AG09319 (cell line): ENCODE measurements at places on chromosomes 2 and 18.

DNA sequence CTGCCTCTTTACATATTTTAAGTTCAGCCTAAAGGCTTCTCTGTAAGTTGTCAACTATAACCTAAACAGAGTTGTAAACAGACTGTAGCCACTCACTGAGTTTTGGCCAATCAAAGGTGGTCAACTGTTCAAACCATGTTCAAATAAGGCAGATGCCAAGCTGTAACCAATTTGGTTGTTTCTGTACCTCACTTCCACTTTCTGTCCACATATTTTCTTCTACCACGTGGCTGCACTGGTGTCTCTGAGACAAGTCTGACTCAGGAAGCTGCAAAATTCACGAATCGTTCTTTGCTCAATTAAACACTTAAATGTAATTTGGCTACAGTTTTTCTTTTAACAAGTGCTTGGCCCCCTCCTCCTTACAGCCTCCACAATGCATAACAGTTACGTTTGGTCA lies 555.2 kb downstream of the CNTNAP5 start:
- DNase-seq = no peak

DNA sequence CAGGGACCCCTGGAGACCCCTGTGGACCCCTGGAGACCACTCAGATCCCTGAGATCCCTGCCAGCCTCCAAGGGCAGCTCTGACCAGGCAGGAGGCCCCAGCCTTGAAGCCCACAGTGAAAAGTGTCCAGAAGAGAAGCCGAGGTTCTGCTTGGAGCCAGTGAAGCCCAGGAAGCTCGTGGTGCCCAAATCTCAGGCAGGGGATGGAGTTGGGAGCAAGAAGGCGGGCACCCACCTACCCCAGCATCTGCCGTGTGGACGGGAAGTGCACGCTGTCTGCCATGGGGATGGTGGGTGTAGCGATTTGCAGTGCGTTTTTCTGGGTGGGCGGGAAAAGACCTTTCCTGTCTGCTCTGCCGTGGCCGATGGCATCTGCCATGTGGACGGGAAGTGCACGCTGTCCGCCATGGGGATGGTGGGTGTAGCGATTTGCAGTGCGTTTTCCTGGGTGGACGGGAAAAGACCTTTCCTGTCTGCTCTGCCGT lies 120.6 kb upstream of the CTDP1 start:
- no peak for DNase-seq

DNA sequence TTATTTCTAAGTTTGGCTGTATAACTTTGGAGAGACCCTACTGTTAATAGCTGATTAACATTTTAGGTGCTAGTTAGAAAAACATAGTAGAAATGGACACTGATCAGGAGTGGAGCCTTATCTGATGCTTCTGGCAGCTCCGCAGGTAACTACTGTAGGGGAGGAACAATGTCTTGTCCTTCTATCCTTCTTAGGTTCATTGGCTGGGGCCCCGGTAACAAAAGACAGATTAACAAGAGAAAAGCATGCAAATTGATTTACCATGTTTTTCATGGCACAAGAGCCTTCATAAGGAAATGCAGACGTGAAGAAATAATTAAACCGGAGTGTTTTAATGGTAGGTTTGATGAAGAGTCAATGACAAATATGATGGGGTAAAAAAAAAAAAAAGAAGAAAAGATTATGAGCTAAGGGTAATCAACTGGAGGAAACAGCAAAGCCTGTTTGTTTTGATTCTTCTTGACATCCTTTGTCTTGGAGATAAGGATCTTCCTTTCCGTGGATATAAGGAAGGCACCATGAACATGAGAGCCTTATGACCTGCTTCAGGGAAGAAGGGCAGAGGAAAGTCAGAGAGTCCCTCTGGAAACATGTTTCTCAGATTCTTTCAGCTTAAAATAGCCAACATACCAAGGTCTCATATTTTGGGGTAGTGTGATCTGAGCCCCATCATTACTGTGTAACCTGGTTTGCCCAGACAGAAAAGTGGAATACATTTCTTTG lies 62.4 kb upstream of the GCFC2 start:
- no peak for DNase-seq

- DNase-seq = no peak
Measured at GRCh38 chr18:9353596-9353995, 19.0 kb downstream of the TWSG1 start.

DNA sequence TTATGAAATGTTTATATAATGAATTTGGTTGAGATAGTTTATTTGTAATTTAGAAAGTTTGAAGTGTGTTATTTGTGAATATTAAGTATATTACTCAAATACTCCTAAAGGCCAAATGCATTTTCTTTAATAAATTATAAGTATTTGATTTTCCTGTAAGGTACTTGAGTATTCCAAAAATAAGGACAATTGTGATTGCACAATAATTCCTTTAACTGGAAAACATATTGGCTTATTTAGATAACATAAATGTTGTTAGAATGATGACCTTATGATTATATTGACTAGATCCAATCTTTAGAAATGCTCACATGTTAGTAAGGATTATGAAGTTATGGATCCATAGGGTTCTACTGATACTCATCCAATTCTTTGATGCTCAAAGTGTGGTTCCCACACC lies 125.1 kb upstream of the MAP3K20 start:
- no peak for DNase-seq

GRCh38 chr2:100412881-100413321 lies 4.6 kb downstream of the CHST10 start:
- DNase-seq = no peak

GRCh38 chr2:238203973-238204683 lies 633 bp upstream of the ILKAP start:
- no peak for DNase-seq

- DNase-seq = no peak
Measured at GRCh38 chr2:58686776-58687175, 445.7 kb upstream of the FANCL start.

DNA sequence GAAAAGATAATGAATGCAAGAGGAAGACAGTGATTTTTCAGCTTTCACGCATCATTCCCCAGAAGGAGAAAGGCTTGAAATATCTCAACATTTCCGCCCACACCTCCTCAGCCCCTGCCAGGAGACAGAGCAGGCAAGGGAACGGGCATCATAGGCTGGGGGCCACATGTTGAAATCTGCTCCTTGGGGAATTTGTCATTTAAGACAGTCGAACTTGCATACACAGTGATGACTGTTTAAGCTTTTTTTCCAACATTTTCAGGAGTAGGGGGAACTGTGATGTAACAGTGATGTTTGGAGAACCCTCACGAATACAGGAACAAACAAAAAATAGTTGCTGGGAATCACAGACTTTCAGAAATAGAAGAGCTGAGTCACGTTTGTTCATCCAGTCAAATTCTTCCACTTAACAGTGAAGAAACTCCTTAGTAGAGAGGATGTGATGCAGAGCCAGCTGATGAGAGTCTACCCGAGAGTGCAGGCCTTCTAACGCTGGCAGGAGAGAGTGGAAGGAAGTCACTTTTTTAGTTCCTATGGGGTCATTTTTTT lies 266.8 kb downstream of the ALPK2 start:
- DNase-seq = peak; percentile 78

DNA sequence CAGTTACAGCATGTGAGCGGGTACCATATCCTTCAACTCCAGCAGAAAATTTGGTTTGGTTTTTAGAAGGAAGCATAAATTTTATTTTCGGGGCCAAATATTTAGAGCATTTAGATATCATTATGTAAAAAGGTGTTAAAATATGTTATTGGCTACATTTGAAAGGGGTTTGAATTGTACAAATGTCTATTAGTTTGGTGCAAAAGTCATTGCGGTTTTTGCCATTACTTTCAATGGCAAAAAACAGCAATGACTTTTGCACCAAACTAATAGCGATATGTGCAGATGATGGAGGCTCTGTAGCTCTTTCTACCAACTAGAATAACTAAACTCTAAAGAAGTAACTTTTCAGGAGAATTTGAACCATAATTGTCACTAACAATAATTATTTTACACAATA lies 1666.2 kb upstream of the SLC39A10 start:
- no peak for DNase-seq

DNA sequence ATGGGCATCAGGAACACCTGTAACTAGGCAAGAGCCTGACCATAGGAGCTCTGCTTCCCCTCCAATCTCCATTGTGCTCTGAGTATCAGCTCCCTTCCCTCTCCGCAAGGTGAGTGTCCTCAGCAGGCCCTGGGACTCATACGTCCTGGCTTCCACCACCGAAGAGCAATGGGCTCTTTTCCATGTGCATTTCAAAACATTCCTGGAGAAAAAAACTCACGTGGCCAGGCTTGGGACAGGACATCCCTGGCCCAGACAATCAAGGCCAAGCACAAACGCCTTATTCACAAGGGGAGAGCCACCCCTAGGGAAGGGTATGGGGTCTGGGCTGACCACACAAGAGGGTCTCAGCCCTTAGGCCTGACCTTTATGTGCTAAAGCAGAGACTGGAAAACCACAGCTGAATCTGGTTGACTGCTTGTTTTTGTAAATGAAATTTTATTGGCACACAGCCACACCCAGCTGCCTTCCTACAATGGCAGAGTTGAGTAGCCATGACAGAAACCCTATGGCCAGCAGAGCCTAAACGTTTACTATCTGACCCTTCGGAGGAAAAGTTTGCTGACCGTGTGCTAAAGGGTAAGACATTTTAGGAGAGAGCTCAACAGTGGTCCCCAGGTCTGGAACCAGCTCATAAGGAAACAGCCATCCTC lies 175.7 kb upstream of the ARL4C start:
- no peak for DNase-seq

DNA sequence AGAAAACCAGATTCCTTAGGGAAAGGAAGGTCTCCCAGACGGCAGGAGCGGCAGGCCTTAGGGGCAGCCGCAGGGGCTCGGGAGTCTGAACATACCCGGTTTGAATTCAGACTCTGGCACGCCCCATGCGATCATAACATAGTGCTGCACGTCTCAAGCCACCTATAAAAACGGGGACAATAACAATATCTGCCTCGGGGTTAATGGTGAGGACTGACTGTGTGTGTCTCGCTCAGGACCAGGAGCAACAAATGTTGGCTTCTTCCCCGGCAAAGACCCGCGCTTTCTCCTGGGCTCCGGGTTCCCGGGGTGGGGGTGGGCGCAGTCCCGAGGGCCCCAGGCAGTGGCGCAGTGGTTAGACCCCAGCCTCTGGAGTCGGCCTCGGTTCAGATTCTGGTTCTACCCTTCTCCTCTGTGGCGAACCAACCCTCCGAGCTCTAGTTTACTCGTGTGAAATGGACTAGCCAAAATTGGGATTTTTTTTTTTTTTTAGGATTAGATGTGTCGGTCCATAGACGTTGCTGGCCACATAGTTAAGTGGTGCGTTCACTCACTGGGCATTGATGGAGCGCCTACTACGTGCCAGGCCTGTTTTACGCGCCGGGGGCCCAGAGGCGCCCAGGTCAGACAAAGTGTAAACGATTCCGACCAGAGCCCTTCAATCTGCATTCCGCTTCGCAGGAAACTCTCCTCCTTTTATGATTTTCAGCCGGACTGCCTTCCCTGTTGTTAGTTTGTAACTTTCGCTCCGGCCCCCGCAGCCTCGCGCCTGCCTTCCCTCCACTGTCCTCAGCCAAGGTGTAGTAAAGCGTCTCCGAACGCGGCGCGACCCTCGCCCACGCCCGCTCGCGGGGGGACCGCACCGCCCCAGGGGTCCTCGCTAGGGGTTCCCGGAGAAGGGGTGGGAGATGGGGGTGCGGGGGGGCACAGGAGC lies 820 bp upstream of the SH3BP4 start:
- DNase-seq = no peak

GRCh38 chr2:223538920-223539440 lies 63.2 kb downstream of the SCG2 start:
- no peak for DNase-seq

GRCh38 chr2:150677551-150677950 lies 190.1 kb upstream of the RND3 start:
- DNase-seq = no peak

DNA sequence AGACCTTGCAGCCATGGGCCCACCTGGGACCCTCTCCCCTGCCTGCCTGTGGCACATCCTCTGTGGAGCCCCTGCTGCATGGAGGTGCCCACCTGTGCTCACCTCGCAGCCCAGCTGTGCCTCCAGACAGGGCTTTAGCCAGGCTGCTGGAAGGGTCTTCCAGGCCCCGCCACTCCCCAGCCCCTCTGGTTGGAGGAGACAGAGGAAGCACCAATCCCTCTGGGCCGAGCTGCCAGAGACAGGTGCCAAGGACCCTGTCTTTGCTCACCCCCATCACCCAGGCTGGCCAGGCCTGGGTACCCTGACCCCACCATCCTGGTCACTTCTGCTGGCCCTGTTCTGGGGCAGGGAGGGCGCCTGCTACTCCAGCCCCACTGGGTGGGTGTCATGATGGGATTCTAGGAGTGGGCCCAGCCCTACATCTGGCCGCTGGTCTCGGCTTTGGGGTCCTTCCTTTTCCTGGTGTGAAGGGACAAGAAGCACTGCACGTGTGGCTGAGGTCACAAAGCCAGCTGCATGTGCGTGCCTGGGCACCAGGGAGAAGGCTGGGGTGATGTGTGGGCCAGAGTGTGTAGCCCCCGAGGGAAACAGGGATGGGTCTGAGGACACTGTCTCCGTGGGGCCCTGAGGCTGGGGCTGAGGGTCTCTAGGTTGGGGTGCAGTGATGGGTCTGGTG lies 9.3 kb upstream of the NEU4 start:
- DNase-seq = no peak

GRCh38 chr18:36589857-36590543 lies 238.8 kb downstream of the TPGS2 start:
- DNase-seq = no peak

DNA sequence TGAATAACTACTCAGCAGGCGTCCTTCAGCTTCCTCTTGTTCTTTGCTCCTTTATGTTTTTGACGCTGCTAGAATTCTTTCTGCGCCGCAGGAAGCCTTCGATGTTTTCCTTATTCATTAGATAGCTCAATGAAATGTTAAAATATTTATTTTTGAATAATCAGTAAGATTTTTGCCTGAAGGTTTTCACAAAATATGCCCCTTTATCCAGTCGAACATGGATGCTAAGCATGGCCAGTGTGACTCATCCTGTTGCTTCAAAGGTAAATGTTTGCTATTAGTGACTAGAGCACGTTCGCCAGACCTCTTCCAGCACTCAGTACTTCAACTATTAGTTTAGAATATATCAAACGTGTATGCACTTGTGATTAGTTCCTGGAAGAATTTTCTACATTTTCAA lies 7.6 kb upstream of the MEIS1 start:
- no peak for DNase-seq

DNA sequence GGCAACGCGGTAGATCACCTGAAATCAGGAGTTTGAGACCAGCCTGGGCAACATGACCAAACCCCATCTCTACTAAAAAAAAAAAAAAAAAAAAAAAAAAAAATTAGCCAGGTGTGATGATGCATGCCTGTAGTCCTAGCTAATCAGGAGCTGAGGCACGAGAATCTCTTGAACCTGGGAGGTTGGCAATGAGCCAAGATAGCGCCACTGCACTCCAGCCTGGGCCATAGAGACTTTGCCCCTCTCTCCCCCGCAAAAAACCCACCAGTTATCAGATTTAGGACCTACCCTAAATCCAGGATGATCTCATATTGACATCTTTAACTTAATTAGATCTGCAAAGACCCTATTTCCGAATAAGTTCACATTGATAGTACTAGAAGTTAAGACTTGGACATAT lies 29.2 kb upstream of the LDAH start:
- no peak for DNase-seq

GRCh38 chr2:146312899-146313298 lies 1531.9 kb upstream of the ACVR2A start:
- DNase-seq = no peak
